WTC11 (cell line): ENCODE measurements at places on chromosomes 16 and 17.

GRCh38 chr16:8342276-8342675 is 248.0 kb downstream of the TMEM114 start:
- no peak for DNase-seq

DNA sequence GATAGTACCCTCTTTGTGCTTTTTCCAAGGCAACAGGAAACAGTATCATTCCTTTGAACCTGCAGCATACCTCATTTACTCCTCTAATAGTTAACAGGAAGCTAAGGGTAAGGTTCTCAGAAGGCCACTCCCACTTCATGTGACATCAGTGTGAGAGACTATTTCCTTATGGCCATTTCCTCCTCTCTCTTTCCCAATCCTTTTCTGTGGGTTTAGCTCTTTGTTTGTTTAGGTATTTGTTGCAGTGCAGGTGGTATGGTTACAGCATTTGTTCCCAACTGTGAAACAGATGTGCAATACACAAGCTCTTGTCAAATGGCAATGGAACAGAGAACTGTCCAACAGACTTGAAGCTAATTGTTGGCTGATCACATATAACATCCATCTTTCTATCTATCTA is 14.7 kb downstream of the TMC5 start:
- DNase-seq = no peak

DNA sequence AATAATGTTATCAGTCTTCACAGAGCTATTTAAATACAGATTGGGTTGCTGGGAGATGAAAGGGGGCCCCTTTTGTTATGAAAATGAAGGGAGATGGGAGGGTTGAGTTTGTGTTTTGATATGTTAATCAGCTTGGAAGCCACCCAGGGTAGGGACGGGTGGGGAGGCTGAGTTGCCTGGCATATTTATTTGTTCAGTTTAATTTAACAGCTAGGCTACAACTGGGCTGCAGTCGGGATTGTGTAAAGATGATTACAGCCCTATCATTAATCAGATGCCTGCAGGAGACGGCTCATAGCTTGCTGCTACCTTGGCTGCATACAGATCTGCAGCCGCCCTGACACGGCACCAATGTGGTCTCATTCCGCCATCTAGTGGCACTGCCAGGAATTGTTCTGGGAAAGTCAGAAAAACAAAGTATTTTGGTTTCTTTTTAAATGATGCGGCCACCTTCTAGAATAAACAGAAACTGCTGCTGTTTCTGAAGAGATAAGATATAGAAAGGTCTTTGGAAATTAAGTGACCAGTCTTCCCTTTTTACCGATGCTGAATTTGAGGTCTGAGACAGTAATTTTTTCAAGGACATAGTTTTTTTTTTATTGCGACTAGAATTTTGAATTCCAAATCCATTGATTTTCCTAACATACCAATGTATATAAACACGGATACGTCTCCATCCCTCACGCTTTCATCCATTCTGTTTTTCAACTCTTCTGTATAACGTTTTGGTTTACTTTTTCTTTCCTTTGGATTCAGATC is 458.0 kb upstream of the ASIC2 start:
- DNase-seq = peak; percentile 78

GRCh38 chr16:86618431-86619238 is 40.3 kb downstream of the FOXL1 start:
- DNase-seq = no peak

DNA sequence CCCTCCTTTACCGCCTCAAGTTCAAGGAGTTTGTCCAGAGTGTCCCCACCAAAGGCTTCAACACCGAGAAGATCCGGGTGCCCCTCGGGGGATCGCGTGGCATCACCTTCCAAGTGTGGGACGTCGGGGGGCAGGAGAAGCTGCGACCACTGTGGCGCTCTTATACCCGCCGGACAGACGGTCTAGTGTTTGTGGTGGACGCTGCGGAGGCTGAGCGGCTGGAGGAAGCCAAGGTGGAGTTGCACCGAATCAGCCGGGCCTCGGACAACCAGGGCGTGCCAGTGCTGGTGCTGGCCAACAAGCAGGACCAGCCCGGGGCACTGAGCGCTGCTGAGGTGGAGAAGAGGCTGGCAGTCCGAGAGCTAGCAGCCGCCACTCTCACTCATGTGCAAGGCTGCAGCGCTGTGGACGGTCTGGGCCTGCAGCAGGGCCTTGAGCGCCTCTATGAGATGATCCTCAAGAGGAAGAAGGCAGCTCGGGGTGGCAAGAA is 1.1 kb downstream of the ARL4D start:
- DNase-seq = no peak

GRCh38 chr16:1678500-1679098 is 520 bp downstream of the JPT2 start:
- no peak for DNase-seq

DNA sequence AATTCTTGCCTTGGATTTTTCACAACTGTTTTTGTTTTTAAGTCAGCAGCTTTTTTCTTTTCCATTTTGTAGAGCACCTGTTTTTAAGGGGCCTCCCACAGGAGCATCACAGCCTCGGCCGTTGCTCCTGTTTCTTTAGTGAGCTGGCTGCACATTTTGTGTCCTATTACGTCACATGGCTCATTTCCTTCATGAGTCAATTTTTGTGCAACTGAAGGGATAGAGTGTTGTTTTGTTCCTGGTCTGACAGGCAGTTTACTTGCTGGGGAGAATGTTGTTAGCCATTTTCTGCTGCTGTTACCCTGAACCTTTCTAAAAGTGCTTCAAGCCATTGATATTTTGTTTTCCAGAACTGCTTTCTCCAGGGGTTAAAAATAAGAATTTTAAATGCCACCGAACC is 45.0 kb upstream of the CRISPLD2 start:
- DNase-seq = no peak

GRCh38 chr17:55931446-55931845 is 180.6 kb downstream of the PCTP start:
- DNase-seq = no peak

DNA sequence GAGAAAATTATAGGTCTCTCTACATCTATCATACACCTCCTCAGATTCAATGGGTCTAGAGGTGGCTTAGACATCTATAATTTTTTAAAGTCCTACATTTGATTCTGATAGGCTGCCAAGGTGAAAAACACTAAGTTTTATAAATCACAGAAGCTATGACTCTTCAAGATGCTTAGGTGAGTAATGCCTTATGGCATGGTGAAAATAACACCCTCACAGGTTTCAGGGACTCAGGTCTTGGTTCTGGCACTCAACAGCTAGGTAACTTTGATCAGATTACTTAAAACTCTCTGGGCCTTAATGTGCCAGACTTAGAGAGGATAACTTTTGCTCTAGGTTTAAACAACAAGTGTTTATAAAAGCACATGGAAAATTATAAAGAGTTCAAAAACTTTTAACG is 2.0 kb upstream of the COX10 start:
- DNase-seq = no peak

GRCh38 chr16:8962393-8963009 is 1.2 kb downstream of the USP7 start:
- no peak for DNase-seq

- DNase-seq = no peak
These were observed 50.9 kb upstream of the GSE1 start for GRCh38 chr16:85562093-85562786.

GRCh38 chr16:325375-326145 is 27.0 kb downstream of the AXIN1 start:
- no peak for DNase-seq

DNA sequence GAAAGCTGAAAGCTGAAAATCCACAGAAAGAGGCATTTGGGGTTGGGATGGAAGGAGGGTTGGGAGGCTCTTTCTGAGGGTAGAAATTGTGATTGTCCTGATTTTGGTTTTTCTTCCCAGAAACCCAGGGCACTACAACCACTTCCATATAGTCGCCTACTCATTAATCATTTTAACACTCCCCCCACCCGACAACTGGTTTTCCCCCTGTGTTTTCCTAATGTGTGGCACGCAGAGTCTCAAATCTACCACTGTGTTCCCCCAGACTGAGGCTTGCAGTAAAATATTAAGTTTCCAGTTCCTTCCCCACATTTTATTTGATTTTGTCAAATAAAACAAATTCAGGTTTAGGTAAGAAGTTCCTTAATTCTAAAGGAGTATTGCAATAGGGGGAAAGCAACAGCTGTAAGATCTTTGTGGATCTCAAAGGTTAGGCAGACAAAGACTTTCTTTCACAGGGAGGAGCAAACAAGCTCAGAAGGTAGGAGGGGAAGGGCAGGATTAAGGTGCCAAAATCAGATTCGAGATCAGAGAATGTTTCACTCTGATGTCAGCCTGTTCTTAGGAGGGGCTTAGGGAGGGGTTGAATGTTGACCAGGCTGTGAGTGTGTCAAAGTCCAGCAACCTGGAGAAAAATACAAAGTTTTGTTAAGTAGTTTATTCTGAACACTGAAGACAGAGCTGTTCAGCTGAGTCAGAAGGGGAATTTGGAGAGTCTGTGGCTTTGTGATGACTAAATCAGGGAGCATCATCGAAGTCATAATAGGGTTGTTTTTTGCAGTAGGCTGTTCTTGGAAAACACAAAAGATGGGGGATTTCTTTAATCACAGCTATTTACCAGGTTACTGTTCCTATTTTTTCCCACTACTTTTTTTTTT is 3.6 kb downstream of the ZNF267 start:
- DNase-seq = no peak

- DNase-seq = no peak
These were observed 2.7 kb downstream of the KCTD2 start for GRCh38 chr17:75049706-75050105.

DNA sequence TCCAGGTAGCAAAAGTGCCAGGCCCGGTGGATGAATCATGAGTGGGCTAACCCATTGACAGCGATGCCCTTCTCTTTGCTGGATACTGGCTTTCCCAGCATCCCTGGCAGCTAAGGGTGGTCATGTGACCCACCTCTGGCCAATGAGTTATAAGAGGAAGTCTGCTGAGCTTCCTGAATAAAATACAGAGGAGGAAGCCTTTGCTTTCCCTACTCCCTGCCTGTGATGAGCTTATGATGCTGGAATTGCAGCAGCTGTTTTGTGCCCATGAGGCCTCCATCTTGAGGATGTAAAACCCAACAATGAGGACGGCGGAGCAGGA is 15.0 kb upstream of the ATP2A3 start:
- DNase-seq = no peak

DNA sequence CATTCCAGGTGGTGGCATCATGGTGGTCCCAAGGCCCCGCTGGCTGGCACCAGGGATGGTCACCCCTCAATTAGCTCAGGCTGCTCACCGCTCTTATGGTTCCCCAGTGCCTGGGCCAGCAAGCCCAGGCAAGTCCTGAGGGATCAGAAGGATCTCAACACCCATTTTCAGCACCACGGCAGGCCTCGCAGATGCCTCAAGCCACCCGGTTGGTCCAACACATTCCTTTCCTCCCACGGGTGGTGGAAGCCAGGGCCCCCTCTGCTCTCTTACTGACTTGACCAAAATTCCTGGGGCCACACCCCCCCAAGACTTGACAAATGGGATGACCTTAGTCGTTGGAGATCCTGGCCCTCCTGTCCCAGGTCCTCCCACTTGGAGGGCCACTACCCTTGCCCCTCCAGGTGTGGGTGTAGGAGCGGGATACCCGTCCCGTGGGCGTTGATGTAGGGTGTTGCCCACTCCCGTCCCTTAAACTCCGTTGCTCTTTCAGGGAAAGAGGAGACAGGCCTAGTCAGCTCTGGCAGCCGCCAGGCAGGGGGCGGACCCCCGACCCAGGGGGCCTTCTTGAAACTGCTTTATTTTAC is 5.9 kb downstream of the ZNF205 start:
- no peak for DNase-seq

- peak; percentile 23 for DNase-seq
These were observed 94.1 kb upstream of the ZNF750 start for GRCh38 chr17:82933911-82934310.

DNA sequence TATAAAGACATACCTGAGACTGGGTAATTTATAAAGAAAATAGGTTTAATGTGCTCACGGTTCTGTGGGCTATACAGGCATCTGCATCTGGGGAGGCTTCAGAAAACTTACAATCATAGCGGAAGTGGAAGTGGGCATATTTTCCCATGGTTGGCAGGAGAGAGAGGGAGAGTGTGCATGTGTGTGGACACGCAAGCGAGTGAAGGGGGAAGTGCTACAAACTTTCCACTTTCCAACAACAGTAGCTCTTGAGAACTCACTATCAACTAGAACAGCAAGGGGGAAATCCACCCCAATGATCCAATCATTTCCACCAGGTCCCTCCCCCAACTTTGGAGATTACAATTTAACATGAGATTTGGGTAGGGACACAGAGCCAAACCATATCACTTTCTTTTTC is 11.1 kb downstream of the TAOK1 start:
- no peak for DNase-seq

- no peak for DNase-seq
These were observed 29.3 kb downstream of the CEP295NL start for GRCh38 chr17:78873519-78874340.

DNA sequence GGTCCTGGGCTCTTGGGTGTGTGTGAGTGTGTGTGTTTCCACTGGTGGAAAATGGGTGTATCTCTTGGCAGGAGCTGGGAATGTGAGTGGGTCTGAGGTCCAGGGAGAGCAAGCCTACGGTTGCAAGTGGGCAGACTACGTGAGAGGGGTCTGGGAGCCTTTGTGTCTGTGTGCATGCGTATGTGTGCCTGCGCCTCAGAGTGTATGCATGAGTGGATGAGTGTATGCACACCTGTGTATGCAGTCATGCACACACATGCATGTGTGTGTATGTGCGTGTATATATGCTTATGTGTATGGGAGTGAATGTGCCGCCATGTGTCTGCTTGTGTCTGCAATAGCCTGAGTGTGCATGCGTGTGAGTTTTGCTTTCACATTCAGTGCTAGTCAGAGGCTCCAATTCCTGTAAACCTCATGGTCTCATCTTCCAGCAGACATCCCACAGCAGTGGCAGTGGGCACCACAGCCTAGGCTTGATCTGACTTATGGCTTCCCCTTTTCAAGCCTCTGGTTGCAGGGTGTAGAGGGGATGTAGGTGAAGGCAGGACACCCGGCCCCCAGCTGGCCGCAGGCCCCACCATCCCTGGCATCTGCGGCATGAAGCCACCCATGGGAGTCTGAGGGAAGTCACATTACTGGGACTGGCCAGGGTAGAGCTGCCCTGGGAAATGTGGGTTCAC is 19.7 kb upstream of the RMI2 start:
- DNase-seq = no peak

- DNase-seq = no peak
These were observed 36.7 kb upstream of the ABCA5 start for GRCh38 chr17:69363488-69364210.

- no peak for DNase-seq
These were observed 53.4 kb downstream of the ABCC12 start for GRCh38 chr16:48102083-48103008.

GRCh38 chr16:55542459-55543082 is 23.9 kb upstream of the CAPNS2 start:
- no peak for DNase-seq

GRCh38 chr17:62765351-62765750 is 42.8 kb downstream of the MARCHF10 start:
- DNase-seq = no peak

GRCh38 chr17:75611851-75612429 is 21.3 kb upstream of the SMIM5 start:
- no peak for DNase-seq

GRCh38 chr17:8053600-8053999 is 14.7 kb downstream of the ALOX15B start:
- DNase-seq = no peak
